ENCODE measurements at places on chromosomes 12 and 14. TPM values are rescaled to one million over a fixed set of nuclear protein-coding genes. Genes with fewer than 3 reads are reported as not detected.

Gene OVCH1
- total RNA-seq = not detected

Gene TMEM132C
- not detected for total RNA-seq

Gene TAS2R9
- total RNA-seq = not detected

Gene RNFT2
- total RNA-seq = 4.0 TPM

Gene EPYC
- total RNA-seq = not detected

Gene TGM1
- total RNA-seq = 11.0 TPM

Gene SYNDIG1L
- not detected for total RNA-seq

Gene GOLT1B
- 33.0 TPM for total RNA-seq

Gene RTL1
- not detected for total RNA-seq

Gene SETD1B
- 67.1 TPM for total RNA-seq

Gene AMHR2
- total RNA-seq = not detected

Gene TTC6
- not detected for total RNA-seq

Gene DGKA
- 1,301 TPM for total RNA-seq

Gene MFAP5
- total RNA-seq = not detected

Gene LALBA
- total RNA-seq = not detected

Gene ANKRD33
- not detected for total RNA-seq

Gene VRTN
- total RNA-seq = not detected

Gene AGAP2
- 66.7 TPM for total RNA-seq

Gene SERPINA9
- not detected for total RNA-seq

Gene WNT1
- total RNA-seq = 1.8 TPM

Gene LMNTD1
- total RNA-seq = not detected

Gene TUBA1C
- 50.6 TPM for total RNA-seq

Gene C12orf54
- not detected for total RNA-seq

Gene PITPNM2
- 16.8 TPM for total RNA-seq

Gene KCNC2
- total RNA-seq = not detected

Gene TMEM229B
- total RNA-seq = 35.8 TPM

Gene PKP2
- 0.86 TPM for total RNA-seq

Gene FSCB
- not detected for total RNA-seq

Gene HECTD4
- 61.3 TPM for total RNA-seq

Gene TSPAN8
- total RNA-seq = not detected

Gene STYK1
- total RNA-seq = not detected

Gene AQP5
- not detected for total RNA-seq

Gene MYRFL
- total RNA-seq = not detected

Gene CLEC7A
- total RNA-seq = 0.89 TPM

Gene DEGS2
- 0.14 TPM for total RNA-seq
